ENCODE measurements at places on chromosomes 5 and 9. TPM values are rescaled to one million over a fixed set of nuclear protein-coding genes. Genes with fewer than 3 reads are reported as not detected.

- no peak for ATAC-seq
- H3K27me3 ChIP-seq: peaks cover 21% of the 10 kb centered on the region
- no peaks in the 10 kb centered on the region for H3K4me1 ChIP-seq
- H3K27ac ChIP-seq: no peak overlapping the region
Observed at GRCh38 chr5:135266975-135267374, 132.1 kb downstream of the MACROH2A1 start.

GRCh38 chr9:89037346-89037745 is 46.1 kb downstream of the S1PR3 start:
- peaks cover 9% of the 10 kb centered on the region for H3K27me3 ChIP-seq
- H3K4me1 ChIP-seq: no peaks in the 10 kb centered on the region
- no peak overlapping the region for H3K27ac ChIP-seq
- no peak overlapping the region for H3K4me3 ChIP-seq
- H3K36me3 ChIP-seq: no peaks in the 10 kb centered on the region

GRCh38 chr5:106159616-106160015 is 1511.1 kb downstream of the EFNA5 start:
- no peaks in the 10 kb centered on the region for H3K27me3 ChIP-seq
- H3K27ac ChIP-seq: no peak overlapping the region
- no peaks in the 10 kb centered on the region for H3K4me1 ChIP-seq

DNA sequence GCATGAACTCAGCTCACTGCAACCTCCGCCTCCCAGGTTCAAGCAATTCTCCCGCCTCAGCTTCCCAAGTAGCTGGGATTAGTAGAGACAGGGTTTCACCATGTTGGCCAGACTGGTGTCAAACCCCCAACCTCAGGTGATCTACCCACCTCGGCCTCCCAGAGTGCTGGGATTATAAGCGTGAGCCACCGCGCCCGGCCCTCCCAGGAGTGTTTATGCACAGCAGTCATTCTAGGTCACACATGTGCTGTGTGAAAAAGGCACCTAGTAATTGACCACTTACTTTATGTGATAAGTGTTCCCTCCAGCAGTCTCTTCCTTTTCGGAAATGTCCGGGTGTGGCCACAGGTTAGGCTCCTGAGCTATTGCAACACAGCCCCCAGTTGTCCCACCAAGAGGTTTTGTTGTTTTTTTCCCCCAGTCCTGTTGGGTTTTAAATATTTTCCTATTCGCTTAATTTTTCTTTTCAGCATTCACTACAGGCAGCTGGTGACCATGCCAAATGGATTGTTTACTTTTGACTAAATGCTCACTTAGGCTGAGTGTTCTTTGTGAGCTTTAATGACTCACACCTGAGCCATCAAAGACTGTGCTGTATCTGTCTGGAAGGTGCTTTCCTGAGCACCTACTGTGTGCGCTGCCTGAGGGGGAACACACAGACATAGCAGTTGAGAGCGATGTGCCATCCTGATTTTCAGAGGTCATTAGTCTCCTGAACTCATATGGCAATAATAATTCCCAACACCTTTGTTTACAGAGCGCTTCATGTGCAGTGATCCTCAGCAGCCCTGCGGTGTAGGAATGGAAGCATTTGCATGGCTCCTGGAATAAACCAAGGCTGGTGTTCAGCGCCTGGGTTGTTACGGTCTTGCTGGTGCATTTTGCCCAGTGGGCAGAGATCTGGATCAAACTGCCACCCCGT is 94.3 kb downstream of the MVB12B start:
- H3K4me1 ChIP-seq: no peaks in the 10 kb centered on the region
- H3K27me3 ChIP-seq: no peaks in the 10 kb centered on the region
- no peak overlapping the region for H3K4me3 ChIP-seq
- ATAC-seq: peak; percentile 47

NUTM2G gene
- total RNA-seq: not detected

NUDT2 gene
- total RNA-seq: 31.2 TPM

DNA sequence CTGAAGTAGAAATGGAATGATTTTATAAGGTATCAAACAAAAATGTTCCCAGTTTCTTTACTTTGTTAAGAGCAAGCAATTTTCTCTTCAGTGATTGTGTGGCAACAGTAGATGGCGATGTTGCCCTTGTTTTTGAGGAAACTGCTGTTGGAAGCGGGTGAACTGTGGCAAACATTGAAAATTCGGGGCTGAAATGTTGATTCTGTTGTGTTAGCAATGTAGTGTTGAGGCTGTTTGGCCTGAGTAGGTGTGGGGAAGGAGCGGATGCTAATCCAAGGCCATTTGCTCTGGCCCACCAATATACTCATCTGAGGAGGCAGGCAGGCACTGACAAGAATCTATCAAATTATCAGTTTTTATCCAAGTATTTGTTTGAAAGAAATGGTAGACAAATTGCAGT is 129.8 kb downstream of the SLC12A2 start:
- no peaks in the 10 kb centered on the region for H3K36me3 ChIP-seq
- no peak overlapping the region for H3K27ac ChIP-seq
- ATAC-seq: no peak

ANKRD34B gene
- total RNA-seq: not detected

NUTM2F gene
- total RNA-seq: not detected
